Activated T-helper 1 cell treated with anti-CD3 and anti-CD28 coated beads, Interleukin-12 subunit alpha, Interleukin-12 subunit beta, Interleukin-2, Interleukin-4 antibody, amounts not matched to agents 30 ng/mL and 10 ng/mL and 1 ng/mL, durations not matched to agents 14 hours and 24 hours and 36 hours (primary cell): ENCODE measurements at places on chromosomes 3 and 15. TPM values are rescaled to one million over a fixed set of nuclear protein-coding genes. Genes with fewer than 3 reads are reported as not detected.

DNA sequence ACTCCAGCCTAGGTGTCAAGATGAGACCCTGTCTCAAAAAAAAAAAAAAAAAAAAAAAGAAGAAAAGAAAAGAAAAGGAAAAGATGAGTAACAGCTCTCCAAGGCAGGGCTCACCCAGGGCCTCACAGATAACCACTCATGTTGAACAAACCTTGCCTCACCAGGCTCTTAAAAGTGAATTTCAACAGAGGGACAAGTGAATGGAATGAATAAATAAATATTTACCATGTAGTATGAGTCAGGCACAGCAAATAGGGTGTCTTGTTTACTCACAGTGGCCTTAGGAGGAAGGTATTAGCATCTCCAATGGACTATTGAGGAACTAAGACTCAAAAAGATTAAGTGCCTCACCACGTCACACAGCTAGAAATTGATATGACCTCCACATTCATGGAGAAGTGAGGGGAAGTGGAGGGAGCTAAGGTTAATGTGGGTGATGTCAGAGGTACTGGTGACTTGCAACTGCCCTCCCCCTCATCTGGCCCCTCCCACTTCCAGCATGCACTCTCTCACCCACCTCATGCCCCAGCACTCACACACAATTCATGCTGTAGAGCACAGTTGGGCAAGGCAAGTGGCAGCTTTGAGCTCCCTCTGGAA is 255.5 kb downstream of the UACA start:
- peak overlapping the region; percentile 46 for H3K27ac ChIP-seq
- peaks cover 73% of the 10 kb centered on the region for H3K4me1 ChIP-seq
- H3K4me3 ChIP-seq, result no peak overlapping the region
- peaks cover 8% of the 10 kb centered on the region for H3K27me3 ChIP-seq
- DNase-seq, result no peak
- peaks cover 16% of the 10 kb centered on the region for H3K36me3 ChIP-seq

- no peak overlapping the region for H3K27ac ChIP-seq
- no peaks in the 10 kb centered on the region for H3K27me3 ChIP-seq
- no peak for DNase-seq
- no peaks in the 10 kb centered on the region for H3K4me1 ChIP-seq
- no peaks in the 10 kb centered on the region for H3K36me3 ChIP-seq
Measured at GRCh38 chr15:97502038-97502437, 458.5 kb upstream of the ARRDC4 start.

GRCh38 chr3:196927571-196928453 is 14.5 kb downstream of the NCBP2 start:
- H3K27me3 ChIP-seq, result no peaks in the 10 kb centered on the region
- H3K36me3 ChIP-seq, result peaks cover 26% of the 10 kb centered on the region
- no peak for DNase-seq
- no peak overlapping the region for H3K27ac ChIP-seq

Gene FAM43A
- 13.0 and 13.1 TPM in 2 replicates for total RNA-seq

DNA sequence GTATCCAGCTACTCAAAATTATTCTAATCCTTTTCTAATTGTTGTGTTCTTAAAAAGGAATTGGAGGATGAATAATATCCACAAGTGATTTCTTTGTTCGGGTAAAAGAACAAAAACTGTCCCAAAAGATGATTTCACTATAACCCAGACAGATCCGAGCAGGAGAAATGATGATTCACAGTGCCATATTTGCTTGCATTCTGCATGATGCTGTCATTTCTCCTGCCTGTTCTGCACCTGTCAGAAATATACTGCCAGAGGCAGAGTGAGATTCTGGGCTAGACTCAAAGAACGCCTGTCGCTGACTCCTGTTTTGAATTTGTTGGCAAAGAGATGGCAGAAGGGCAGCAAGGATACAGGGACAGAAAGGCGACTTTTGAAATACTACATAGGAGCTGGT is 34.7 kb upstream of the SLC24A5 start:
- DNase-seq, result no peak
- no peaks in the 10 kb centered on the region for H3K4me1 ChIP-seq
- H3K36me3 ChIP-seq, result no peaks in the 10 kb centered on the region
- no peak overlapping the region for H3K27ac ChIP-seq
- no peak overlapping the region for H3K4me3 ChIP-seq
- H3K27me3 ChIP-seq, result peaks cover 8% of the 10 kb centered on the region

Gene PPP1R14D
- total RNA-seq, result not detected in 2 replicates

- H3K4me1 ChIP-seq, result no peaks in the 10 kb centered on the region
- no peaks in the 10 kb centered on the region for H3K27me3 ChIP-seq
- no peak overlapping the region for H3K4me3 ChIP-seq
- no peak for DNase-seq
- H3K27ac ChIP-seq, result no peak overlapping the region
- no peaks in the 10 kb centered on the region for H3K36me3 ChIP-seq
Measured at GRCh38 chr3:94118390-94118789, 55.5 kb downstream of the NSUN3 start.

Gene APPL1
- 39.9 and 46.0 TPM in 2 replicates for total RNA-seq

DNA sequence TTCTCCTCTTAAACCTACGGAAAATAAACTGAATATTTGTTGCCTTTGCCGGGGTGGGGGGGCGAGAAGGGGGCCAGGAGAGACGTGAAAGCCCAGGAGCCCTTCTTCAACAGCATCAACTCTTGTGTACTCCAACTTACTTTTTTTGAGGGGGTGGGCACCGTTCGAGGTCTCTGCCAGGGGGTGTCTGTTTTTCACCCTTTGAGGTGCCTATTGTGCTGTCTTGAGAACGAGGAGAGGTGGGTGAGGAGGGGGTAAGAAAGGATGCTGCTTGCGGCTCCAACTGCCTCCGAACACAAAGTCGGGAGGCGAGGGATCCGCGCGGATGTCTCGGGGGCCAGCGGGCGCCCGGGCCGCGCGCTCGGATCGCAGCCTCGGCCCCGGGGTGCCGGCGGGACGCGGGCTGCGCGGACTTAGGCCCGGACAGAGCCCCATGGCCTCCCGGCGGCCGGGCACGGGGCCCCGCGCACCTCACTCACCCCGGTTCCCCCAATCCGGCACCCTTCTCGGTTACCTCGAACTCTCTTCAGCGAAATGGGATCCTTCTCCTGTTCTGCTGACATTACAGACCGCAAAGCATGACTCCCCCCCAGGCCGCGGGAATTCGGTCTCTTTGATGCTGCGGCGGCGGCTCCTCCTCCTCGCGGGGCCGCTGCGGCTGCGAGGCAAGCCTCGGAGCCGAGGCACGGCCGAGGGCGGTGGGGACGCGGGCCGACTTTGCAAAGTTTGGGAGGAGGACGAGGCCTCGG is 650 bp downstream of the PYGO1 start:
- no peak for DNase-seq
- no peak overlapping the region for H3K27ac ChIP-seq
- peaks cover 40% of the 10 kb centered on the region for H3K27me3 ChIP-seq
- no peak overlapping the region for H3K4me3 ChIP-seq
- no peaks in the 10 kb centered on the region for H3K4me1 ChIP-seq

Gene GNB4
- total RNA-seq, result 13.9 and 15.4 TPM in 2 replicates

GRCh38 chr3:126618760-126619159 is 36.2 kb downstream of the TXNRD3 start:
- H3K27me3 ChIP-seq, result peaks cover 3% of the 10 kb centered on the region
- H3K27ac ChIP-seq, result no peak overlapping the region
- H3K4me3 ChIP-seq, result no peak overlapping the region
- DNase-seq, result no peak
- H3K4me1 ChIP-seq, result peaks cover 8% of the 10 kb centered on the region

DNA sequence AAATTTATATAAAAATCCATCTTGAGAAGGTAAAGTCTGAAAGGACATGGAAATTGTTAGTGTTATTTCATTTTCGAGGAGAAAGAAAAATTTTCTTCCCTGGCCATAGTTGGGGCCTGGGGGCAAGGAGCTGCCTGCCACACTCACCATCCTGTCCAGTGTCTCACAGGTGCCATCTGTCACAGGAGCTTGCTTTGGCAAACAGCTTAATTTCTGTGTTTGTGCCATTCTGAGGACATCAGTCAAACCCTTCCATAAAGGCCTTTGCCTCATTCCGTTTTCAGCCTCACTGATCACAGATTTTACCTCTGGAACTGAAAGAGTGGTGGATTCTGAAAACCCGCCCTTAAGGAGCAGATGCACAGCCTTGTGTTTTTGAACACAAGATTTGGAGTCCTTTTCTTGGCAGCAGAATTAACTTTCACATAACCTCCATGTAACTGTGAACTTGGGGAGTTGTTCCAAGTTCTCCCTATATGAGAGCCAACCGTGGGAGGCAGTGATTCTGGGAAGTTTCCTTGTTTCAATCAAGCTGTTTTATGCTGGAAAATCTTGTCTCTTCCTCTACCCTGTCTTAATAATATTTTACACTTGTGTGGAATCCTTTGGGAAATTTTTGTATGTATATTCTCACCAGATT is 254.7 kb downstream of the CACNA2D3 start:
- H3K4me1 ChIP-seq, result no peaks in the 10 kb centered on the region
- no peak overlapping the region for H3K4me3 ChIP-seq
- H3K27ac ChIP-seq, result no peak overlapping the region
- no peaks in the 10 kb centered on the region for H3K27me3 ChIP-seq

DNA sequence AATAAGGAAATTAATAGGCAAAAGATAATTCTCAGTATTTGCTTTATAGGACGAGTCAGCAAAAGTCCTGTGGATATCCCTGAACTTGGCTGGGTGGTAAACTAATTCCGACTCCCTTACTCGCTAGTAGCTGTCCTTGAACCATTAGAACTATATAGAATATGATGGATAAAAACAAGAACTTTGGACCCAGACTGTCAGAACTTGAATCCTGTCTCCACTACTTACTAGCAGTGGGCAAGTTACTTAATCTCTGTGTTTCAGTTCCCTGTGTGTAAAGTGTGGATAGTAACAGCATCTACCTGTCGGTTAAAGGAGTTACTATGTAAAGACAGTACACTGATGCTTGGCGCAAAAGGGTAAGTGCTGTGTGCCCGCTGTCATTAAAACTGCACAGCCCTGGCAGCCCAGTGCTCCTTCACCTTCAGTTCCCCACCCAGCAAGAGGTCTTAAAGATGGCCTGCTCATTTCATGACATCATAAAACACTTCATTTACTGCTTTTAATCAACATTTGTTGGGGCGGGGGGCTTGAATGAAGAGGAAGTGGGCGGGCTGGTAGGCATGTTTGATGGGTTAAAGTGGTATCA is 7.3 kb downstream of the TPM1 start:
- peak overlapping the region; percentile 58 for H3K4me3 ChIP-seq
- H3K27me3 ChIP-seq, result peaks cover 40% of the 10 kb centered on the region
- peaks cover 20% of the 10 kb centered on the region for H3K4me1 ChIP-seq
- no peaks in the 10 kb centered on the region for H3K36me3 ChIP-seq
- DNase-seq, result no peak

Gene AADACL2
- not detected in 2 replicates for total RNA-seq

- no peaks in the 10 kb centered on the region for H3K4me1 ChIP-seq
- no peak overlapping the region for H3K4me3 ChIP-seq
- H3K27me3 ChIP-seq, result peaks cover 14% of the 10 kb centered on the region
- H3K27ac ChIP-seq, result no peak overlapping the region
- no peak for DNase-seq
- no peaks in the 10 kb centered on the region for H3K36me3 ChIP-seq
Measured at GRCh38 chr15:66046751-66047150, 177.5 kb downstream of the RAB11A start.

Gene ETFA
- 129 and 133 TPM in 2 replicates for total RNA-seq
